ENCODE measurements at places on chromosomes 16 and 17.
A peak's percentile ranks its signal among the peaks of the same experiment; 100 is the strongest.

DNA sequence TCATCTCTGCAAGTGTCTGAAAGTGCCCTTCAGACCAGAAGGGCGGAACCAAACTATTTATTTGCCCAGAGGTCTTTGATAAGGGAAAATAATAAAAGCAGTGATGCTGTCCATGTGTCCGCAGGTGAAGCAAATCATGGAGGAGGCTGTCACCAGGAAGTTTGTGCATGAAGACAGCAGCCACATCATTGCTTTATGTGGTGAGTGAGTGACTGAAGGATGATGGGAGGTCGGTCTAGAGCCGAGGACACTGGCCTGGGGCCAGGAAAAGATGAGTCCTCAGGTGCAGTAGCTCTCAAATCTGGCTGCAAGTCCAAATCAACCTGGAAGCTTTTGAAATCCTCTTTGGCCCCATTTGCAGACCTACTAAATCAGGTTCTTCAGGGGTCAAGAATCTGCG is 6.1 kb downstream of the SGSM2 start:
- DNase-seq: no peak

GRCh38 chr17:51142597-51142996 is 10.8 kb upstream of the NME1 start:
- DNase-seq: peak; percentile 56

DNA sequence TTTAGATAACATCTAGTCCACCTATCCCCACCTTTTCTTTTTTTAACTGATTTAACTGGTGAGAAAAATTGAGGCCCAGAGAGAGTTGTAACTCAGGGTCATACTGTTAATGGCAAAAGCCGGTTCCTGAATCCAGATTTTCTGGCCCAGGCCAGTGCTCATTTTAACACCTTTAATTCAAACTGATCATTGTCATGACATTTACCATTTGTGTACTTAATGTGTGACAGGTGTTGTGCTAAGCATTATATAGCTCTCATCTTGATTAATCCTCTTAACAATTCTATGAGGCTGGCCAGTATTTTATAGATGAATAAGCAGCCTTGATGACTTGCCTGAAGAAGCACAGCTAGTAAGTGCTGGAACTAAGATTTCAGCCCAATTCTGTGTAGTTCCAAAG is 14.4 kb downstream of the RHOT1 start:
- peak; percentile 75 for DNase-seq

DNA sequence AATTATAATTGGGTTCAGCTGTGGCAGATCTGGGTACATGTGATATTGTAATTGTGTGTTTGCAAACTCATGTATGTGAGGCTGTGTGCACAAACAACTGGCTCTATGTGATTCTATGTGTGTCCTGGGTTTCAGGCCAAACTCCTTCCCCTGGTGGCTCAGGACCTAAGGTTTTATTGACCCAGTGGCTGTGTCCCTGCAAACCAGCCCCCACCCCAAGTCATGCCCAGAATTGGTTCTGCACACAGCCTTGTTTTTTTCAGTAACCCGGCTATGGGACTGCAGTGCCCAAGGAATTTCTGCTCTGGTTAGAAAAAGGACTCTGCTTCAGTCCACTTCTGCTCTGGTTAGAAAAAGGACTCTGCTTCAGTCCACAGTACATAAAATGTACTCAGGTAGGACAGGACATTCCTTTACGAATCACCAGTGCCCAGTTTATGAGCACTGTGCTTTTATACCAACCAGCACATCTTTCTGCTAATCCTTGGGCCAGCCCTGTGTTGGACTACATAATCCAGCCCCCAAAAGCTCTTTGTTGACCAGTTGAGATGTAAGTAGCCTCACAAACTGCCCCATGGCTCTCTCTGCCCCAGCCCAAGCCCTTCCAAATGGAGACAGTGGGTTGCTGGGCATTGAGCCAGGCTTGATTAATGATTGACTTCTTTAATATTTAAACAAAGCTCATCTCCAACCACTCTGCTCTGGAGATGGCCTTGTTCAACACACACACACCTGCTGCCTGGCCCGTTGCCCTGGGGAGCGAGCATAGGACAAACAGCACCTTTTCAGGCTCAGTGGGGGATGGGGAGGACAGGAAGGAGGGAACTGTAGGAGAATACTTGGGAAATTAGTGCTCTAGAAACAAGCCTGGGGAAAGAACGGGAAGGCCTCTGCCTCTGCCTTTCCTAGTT is 2.9 kb upstream of the KCNH6 start:
- DNase-seq: no peak

GRCh38 chr17:79024901-79025737 is 1.1 kb downstream of the C1QTNF1 start:
- DNase-seq: no peak

GRCh38 chr17:44906763-44907728 is 7.8 kb upstream of the EFTUD2 start:
- DNase-seq: no peak

DNA sequence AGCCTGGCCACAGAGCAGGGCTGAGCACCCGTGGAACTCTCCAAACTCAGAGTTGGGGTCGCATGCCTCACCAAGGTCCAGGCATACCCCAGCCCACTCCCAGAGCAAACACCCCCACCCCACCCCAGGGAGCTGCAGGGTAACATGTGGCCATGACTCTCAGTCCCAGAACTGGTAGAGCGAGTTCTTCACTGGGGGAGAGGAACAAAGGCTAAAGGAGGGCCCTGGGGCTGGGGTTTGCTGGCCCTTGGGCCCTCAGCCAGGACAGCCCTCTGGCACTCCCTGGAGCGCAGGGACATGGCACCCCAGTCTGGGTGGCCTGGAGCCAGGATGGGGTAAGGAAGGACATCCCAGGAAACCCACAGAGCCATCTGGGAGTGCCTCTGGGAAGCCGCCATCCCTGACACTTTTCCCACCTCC is 4.2 kb downstream of the HID1 start:
- DNase-seq: no peak

DNA sequence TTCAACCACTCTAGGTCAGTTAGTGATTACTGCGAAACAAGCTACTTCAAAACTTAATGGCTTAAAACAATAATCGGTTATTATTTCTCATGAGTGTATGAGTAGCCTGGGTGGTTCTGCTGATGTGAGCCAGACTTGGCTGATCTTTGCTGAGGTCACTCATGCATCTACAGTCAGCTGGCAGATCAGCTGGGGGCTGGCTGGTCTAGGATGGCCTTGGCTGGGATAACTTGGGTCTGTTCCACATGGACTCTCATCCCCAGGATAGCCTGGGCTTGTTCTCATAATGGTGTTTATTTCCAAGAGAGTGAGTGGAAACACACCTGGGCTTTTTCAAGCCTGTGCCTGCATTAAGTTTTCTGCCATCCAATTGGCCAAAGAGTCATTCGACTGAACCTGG is 13.0 kb downstream of the CCDC182 start:
- no peak for DNase-seq

DNA sequence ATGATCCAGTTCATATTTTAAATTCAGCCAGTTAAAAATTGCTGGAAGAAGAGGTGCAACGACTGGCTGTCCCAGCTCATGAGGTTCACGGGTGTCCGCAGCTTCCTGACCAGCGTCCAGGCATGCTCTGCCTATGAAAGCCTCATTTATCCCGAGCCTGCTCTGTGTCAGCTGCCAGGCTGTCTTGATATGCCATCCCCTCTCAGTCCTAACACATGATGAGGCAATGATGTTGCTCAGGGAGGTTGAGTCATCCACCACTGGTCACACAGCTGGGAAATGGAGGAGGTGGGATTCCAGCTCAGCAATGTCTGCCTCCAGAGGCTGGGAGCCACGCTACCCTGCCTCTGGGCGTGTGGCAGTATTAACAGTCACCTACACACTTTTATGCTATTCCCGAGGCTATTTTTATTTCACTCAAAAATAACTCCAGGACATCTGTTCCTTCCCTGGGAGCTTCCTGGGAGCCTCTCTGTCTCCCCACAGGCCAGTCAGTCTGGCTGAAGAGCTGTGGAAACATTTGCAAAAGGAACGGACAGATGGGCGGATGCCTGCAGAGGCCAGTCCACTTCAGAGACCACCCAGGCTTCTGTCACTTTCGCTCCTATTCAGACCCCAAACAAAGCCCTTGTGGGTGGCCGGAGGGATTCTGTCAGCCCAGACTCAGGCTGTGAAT is 22.5 kb downstream of the RAB11FIP4 start:
- DNase-seq: no peak

GRCh38 chr17:76585033-76585648 is 519 bp downstream of the ST6GALNAC2 start:
- no peak for DNase-seq

GRCh38 chr16:75402159-75402820 is 31.0 kb downstream of the CFDP1 start:
- no peak for DNase-seq

- no peak for DNase-seq
These were observed 76.2 kb upstream of the TMEM97 start for GRCh38 chr17:28242791-28243190.

- DNase-seq: no peak
These were observed 148.0 kb upstream of the FOXF1 start for GRCh38 chr16:86362155-86362849.

GRCh38 chr17:50043290-50044148 is 12.4 kb upstream of the ITGA3 start:
- DNase-seq: peak; percentile 3

DNA sequence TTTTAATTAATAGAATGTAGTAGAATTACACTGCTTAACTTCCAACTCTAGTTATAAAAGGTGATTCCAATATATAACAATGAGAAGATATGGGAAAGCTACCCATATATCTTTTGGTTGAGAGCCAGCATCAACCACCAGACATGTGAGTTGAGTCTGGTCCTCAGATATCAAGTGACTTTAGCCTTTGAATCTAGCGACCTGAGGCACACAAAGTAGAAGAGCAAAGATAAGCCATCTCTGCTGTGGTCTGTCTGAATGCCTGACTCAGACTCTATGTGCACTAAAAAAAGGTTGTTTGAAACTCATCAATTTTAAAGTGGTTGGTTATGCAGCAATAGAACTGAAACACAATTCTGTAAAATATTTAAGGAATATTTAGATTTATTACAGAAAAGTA is 492.5 kb upstream of the SOX9 start:
- DNase-seq: no peak

Data from D721Med (cell line).